Right kidney (tissue), 9 donors: ENCODE measurements at places on chromosomes 7 and 10.
A peak's percentile ranks its signal among the peaks of the same experiment; 100 is the strongest.

- no peak for DNase-seq
Measured at GRCh38 chr7:43076189-43076605, 36.2 kb upstream of the HECW1 start.

- peak; percentile 21 for DNase-seq
Measured at GRCh38 chr7:117110480-117111315, 157.4 kb downstream of the ST7 start.

- DNase-seq, result no peak
Measured at GRCh38 chr7:6121141-6121540, 90.0 kb downstream of the ANKRD61 start.

GRCh38 chr7:158809596-158809995 lies 19.7 kb downstream of the ESYT2 start:
- DNase-seq, result no peak

DNA sequence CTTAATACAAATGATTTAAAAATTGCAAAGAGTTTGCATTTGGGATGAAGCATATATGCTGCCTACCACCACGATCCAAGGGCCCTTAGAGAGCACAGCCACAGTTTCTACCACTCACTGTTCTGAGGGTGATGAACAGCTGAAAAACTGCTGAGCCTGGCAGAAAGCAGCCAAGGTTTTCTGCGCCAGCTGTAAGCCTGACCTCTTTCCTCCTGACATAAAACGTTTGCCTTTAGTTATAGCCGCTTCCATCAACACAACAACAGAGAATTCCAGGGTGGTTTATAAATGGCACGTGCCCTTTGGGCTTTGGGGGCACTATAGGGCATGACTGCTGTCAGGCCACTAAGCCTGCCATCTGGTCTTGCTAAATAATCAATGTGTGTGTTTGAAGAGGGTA lies 222.8 kb downstream of the RELN start:
- no peak for DNase-seq
